ENCODE measurements at places on chromosomes 1 and 21. TPM values are rescaled to one million over a fixed set of nuclear protein-coding genes. Genes with fewer than 3 reads are reported as not detected.

DNA sequence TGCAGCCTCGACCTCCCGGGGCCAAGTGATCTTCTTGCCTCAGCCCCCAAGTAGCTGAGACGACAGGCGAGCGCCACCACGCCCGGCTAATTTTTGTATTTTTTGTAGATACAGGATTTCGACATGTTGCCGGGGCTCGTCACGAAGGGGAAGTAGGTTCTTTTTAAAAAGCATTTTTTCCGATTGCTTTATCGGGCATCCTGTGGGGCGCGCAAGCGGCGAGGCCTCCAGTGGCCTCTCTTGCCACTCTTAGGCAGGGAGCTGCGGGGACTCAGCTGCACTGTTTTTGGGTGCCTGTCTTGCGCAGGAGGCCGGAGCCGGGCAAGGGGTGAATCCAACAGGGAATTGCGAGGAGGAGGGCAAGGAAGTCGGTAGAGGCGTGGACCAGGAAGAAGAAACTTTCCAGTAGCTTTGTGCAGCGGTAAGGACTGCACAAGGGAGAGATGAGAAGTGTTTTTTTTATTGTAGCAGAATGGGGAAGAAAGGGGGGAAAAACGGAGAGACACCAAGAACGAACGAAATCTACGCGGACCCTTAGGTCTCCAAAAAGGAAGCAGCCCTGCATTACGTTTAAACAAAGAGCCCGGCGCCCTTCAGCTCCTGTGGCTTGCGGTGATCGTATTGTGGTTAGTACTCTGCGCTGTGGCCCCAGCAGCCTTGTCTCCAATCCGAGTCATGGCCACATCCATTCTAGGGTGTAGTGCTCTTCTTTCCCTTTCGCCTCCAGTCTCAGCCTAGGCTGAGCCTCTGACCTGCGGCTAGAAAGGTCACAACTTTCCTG, 164.8 kb downstream of the PPIAL4G start:
- peaks cover 7% of the 10 kb centered on the region for H3K4me1 ChIP-seq
- no peaks in the 10 kb centered on the region for H3K36me3 ChIP-seq
- no peak overlapping the region for H3K27ac ChIP-seq
- H3K27me3 ChIP-seq, result peaks cover 5% of the 10 kb centered on the region

DNA sequence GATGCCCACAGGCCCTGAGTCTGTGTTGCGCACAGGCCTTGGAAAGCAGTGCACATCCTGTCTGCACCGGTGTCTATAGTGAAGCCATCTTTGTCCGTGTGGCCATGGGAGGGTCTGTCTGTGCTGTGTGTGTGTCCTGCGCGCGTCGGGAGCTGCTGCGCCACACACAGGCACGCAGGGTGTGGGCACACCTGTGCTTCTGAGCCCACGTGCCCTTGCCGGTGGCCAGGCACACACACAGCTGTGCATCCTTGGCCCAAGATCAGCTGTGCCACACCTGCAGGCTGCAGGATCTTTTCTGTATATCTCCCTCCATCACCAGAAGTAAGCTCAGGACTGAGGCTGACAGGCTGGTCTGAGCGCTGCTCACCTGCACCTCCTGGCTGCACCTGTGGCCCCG, 3.2 kb upstream of the SAMD11 start:
- peaks cover 2% of the 10 kb centered on the region for H3K27me3 ChIP-seq
- H3K36me3 ChIP-seq, result no peaks in the 10 kb centered on the region
- H3K27ac ChIP-seq, result no peak overlapping the region
- peaks cover 7% of the 10 kb centered on the region for H3K4me1 ChIP-seq
- no peak overlapping the region for H3K4me3 ChIP-seq

DNA sequence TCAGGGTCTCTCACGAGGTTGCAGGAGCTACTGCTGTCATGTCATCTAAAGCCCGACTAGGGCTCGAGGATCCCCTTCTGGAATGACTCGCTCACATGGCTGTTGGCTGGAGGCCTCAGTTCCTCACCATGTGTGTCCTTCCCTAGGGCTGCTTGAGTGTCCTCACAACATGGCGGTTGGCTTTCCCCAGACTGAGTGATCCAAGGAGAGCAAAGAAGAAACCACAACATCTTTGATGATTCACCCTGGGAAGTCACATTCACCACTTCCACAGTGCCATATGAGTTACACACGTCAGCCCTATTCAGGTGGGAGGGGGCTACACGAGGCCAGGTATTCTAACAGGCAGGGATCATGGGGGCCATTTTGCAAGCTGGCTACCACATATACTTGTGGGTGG, 64.9 kb downstream of the FHAD1 start:
- no peak overlapping the region for H3K27ac ChIP-seq
- H3K27me3 ChIP-seq, result no peaks in the 10 kb centered on the region

DNA sequence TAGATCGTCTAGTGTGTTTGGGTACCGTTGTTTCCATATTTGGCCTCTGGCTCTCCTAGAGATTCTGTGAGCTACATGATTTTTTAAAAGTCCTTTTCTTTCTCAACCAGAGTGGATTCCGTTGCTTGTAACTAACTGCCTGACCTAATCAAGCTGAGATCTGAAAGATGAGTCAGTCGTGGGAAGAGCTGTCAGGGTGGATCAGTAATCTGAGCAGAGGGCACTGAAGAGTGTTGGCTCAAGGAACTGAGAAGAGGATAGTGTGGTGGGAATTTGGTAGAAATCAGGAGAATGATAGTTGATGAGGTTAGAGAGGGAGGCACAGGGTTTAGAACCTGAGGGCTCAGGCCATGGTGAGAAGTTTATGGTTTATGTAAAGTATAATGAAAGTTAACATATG, 52.2 kb downstream of the TRAF5 start:
- H3K36me3 ChIP-seq, result peaks cover 26% of the 10 kb centered on the region
- H3K27me3 ChIP-seq, result no peaks in the 10 kb centered on the region
- H3K4me1 ChIP-seq, result no peaks in the 10 kb centered on the region
- no peak overlapping the region for H3K4me3 ChIP-seq

DNA sequence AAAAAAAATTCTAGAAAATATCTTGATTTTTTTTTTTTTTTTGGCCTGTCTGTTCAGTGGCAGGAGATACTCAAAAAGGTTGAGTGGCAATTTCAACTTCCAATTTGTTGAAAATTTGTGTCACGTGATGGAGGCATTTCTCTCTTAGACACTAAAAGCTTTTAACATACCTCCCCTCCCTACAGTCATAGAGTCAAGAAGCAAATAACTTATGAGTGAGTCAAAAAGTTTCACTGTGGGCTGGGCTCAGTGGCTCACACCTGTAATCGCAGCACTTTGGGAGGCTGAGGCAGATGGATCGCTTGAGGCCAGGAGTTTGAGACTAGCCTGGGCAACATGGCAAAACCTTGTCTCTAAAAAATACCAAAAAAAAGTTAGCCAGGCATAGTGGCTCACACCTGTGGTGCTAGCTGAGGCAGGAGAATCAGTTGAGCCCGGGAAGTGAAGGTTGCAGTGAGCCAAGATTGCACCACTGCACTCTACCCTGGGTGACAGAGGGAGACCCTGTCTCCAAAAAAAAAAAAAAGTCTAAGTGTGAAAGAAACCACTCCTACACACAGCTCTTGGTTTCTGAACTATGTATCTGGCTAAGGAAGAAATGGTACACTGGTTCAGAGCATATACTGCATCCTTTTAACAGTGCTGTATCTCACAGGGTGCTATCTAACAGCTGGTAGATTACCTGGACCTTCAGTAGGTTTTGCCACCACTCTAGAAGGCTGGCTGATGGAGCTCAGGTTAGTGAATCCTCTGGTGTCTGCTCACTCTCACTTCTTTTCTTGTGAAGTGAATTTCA, 11.6 kb upstream of the BSDC1 start:
- H3K27me3 ChIP-seq, result no peaks in the 10 kb centered on the region
- no peak for DNase-seq
- H3K4me1 ChIP-seq, result peaks cover 4% of the 10 kb centered on the region
- H3K27ac ChIP-seq, result no peak overlapping the region
- no peak overlapping the region for H3K4me3 ChIP-seq

DNA sequence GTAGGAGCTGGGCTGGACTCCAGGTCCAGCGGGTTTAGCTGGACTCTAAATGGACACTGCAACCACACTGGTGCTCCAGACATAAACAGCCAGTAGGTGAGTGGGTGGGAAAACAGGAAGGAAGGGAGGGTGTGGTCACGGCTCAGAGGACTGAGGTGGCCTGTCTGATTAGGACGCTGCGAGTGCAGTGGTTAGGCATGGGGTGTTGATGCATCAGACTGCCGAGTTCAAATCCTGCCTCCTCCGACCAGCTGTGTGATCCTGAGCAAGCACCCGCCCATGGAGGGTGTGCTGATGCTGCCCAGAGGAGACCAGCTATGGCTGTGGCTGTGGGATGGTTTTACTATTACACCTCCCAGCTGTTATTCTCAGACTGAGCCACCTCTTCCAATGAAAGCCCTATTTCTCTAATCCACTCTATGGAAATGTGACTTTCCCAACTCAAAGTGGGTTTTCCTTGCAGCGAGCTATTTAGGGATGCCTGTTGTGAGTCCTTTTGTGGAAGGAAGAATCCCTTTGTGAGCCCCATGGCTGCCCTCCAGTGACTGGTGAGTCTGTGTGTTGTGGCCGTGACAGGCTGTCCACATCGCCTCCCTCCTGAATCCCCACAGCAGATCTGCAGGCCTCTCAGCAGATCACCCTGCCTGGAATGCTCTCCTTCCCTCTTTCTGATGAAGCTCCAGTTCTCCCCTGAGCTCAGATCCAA, 56.6 kb upstream of the EDN2 start:
- no peak overlapping the region for H3K4me3 ChIP-seq
- no peaks in the 10 kb centered on the region for H3K27me3 ChIP-seq
- H3K36me3 ChIP-seq, result no peaks in the 10 kb centered on the region
- DNase-seq, result no peak
- no peaks in the 10 kb centered on the region for H3K4me1 ChIP-seq

- H3K27ac ChIP-seq, result no peak overlapping the region
- no peak overlapping the region for H3K4me3 ChIP-seq
- no peaks in the 10 kb centered on the region for H3K36me3 ChIP-seq
- no peaks in the 10 kb centered on the region for H3K4me1 ChIP-seq
- H3K27me3 ChIP-seq, result no peaks in the 10 kb centered on the region
- DNase-seq, result no peak
Observed at GRCh38 chr1:201769966-201770365, 59.0 kb upstream of the IPO9 start.

GRCh38 chr1:8727809-8728213, 89.6 kb downstream of the RERE start:
- H3K4me3 ChIP-seq, result no peak overlapping the region
- H3K27me3 ChIP-seq, result no peaks in the 10 kb centered on the region
- H3K4me1 ChIP-seq, result no peaks in the 10 kb centered on the region
- DNase-seq, result no peak
- no peak overlapping the region for H3K27ac ChIP-seq

DNA sequence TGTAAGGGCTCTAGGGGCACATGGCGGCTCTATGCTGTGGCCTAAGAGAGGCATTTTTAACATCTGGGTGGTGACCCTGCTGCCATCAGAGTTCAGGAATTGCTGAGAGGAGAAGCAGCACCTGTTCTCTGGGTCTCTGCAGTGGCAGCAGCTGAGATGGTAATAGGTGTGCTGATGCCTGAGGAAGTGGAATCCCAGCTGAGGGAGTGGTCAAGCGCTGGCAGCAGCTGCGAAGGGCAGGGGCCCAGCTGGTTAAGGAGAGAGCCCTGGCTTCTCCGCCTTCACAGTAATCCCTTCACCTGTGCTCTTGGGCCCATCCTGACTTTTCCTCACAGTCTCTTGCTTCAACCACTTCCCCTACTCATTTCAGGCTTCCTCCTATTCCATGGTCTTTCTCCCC, 39.8 kb downstream of the GJA5 start:
- DNase-seq, result no peak
- no peaks in the 10 kb centered on the region for H3K4me1 ChIP-seq
- no peaks in the 10 kb centered on the region for H3K27me3 ChIP-seq
- no peaks in the 10 kb centered on the region for H3K36me3 ChIP-seq
- H3K27ac ChIP-seq, result no peak overlapping the region
- no peak overlapping the region for H3K4me3 ChIP-seq

CATSPERE gene
- total RNA-seq, result 1.2 TPM

MTARC2 gene
- total RNA-seq, result not detected

BNIPL gene
- 2.2 TPM for total RNA-seq

Data from T-cell (primary cell).